Activated CD4-positive, alpha-beta memory T cell treated with anti-CD3 and anti-CD28 coated beads for 36 hours (primary cell): ENCODE measurements at places on chromosomes 5 and 9.

- DNase-seq, result no peak
Measured at GRCh38 chr5:111834926-111835599, 78.1 kb upstream of the NREP start.

- DNase-seq, result no peak
Measured at GRCh38 chr5:127802477-127802865, 99.3 kb downstream of the CCDC192 start.

DNA sequence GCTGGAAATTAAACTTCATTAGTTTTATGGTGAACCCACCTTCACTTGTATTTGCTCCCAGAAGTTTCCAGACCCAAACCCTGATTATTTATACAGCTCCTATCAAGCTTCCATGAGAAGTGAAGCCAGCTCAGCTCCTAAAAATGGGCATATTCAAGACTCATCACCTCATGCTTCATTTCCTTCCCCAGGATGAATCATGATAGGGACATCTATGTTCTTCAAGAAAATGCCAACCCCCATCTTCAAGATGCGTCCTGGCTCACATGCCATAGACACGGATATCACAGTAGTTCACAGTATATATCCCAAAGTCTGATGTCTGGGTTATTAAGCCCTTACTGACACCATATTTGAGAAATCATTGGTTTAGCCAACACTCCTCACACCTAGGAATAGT is 217.6 kb downstream of the NPR3 start:
- no peak for DNase-seq

GRCh38 chr5:53642061-53642460 is 81.6 kb downstream of the NDUFS4 start:
- DNase-seq, result no peak

- no peak for DNase-seq
Measured at GRCh38 chr5:119895066-119895465, 265.7 kb downstream of the FAM170A start.

- DNase-seq, result peak; percentile 43
Measured at GRCh38 chr9:99058964-99059921, 45.7 kb upstream of the TGFBR1 start.

DNA sequence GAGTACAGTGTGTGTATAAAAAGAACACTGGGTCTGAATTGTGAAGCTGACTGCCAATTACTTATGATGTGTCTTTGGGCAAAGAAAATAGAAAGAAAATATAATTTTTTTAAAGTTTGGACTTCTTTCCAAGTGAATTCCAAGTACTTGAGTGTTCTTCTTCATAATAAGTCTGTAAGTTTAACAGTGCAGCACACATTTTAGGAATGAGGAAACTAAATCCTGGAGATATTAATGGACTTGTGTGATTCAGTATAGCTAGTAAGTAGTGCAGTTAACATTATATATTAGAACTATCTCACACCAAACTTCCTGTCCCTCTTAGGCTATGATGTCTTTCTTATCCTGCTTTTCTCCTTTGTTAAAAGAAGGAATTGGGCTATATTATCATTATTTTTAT is 1953.8 kb downstream of the MAT2B start:
- DNase-seq, result no peak

GRCh38 chr5:110909950-110910349 is 161.6 kb upstream of the TSLP start:
- no peak for DNase-seq

GRCh38 chr9:93097511-93098201 is 1.6 kb downstream of the CARD19 start:
- no peak for DNase-seq

DNA sequence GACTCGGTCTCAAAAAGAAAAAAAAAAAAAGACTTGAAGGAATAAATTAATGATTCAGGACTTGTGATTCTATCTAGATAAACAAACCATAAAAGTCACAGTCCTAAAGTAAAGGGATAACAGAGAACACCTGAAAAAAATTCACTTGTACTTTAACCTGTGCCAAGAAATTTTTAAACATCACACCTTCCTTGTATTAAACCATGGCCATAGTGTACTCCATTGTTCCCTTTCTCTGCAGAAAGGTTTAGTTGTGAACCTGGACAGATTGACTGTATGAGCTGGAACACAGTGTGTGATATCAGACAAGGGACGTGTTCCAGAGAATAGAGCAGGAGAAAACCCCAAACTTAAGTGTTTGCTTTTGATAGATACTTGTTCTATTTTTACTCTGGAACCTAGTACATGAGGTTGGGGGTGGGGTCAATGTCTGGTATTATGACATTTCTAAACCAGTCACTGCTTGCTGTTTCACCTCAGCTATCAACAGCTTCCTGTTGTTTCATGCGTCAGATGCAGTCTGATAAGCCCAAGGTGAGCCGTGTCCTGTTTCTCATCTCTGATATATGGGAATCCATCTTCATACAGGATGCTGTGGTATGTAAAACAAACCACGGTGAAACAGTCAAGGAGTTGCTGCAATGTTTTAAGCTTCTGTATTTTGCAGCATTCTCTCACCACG is 62.5 kb upstream of the ITGA1 start:
- peak; percentile 71 for DNase-seq

GRCh38 chr5:59709846-59710245 is 183.7 kb downstream of the PDE4D start:
- no peak for DNase-seq

- no peak for DNase-seq
Measured at GRCh38 chr5:54581831-54582548, 64.4 kb downstream of the SNX18 start.

- DNase-seq, result no peak
Measured at GRCh38 chr9:28598408-28598807, 1025.1 kb upstream of the C9orf72 start.
